Effector memory CD8-positive, alpha-beta T cell (primary cell): ENCODE measurements at places on chromosomes 5 and 9.

DNA sequence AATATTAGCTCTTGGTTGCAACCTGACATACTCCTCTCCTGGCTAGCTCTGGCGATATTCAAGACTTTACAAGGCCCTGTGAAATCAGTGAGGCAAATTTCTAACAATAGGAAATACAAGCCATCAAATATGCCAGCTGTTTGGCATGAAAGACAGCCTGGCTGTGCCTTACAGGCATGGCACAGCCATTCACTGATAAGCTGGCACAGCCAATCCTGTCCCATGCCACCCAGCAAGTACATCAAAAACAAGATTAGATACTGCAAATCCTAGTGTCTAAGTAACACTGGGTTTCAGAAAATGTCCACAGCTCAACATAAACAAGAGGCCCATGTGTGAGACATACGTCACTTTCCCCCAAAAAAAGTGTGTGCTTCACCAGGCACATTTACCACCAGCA, 1045.8 kb upstream of the DMAC1 start:
- no peak for DNase-seq
- no peaks in the 10 kb centered on the region for H3K27me3 ChIP-seq
- H3K4me1 ChIP-seq: no peaks in the 10 kb centered on the region
- no peak overlapping the region for H3K4me3 ChIP-seq
- no peaks in the 10 kb centered on the region for H3K36me3 ChIP-seq

GRCh38 chr5:7186818-7187217, 209.1 kb upstream of the ADCY2 start:
- H3K36me3 ChIP-seq: no peaks in the 10 kb centered on the region
- no peaks in the 10 kb centered on the region for H3K27me3 ChIP-seq
- H3K27ac ChIP-seq: no peak overlapping the region
- H3K4me1 ChIP-seq: no peaks in the 10 kb centered on the region
- no peak for DNase-seq

DNA sequence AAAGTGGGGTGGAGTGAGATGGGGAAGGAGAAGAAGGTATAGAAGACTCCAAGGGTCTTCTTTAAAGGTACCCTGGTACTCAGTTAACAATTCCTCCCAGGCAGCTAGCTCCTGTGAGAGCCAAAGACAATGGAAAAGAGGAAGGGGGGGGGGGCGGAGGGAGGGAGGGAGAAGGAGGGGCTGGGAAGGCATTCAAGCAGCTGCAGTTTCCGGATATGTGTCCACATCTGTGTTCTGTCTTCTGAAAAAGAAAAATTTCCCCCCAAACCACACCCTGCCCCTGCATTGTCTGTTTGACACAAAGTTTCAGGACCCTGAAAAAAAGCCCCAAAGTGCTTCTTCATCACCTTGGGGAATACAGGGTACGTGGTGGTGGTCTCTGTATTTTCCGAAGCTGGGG, 11.1 kb downstream of the SPRY4 start:
- H3K27me3 ChIP-seq: peaks cover 25% of the 10 kb centered on the region
- H3K36me3 ChIP-seq: no peaks in the 10 kb centered on the region
- no peak overlapping the region for H3K4me3 ChIP-seq

GRCh38 chr5:176414704-176415103, 1.6 kb downstream of the CLTB start:
- peaks cover 33% of the 10 kb centered on the region for H3K36me3 ChIP-seq
- peak overlapping the region; percentile 92 for H3K27ac ChIP-seq

GRCh38 chr5:143806579-143806978, 5.4 kb upstream of the HMHB1 start:
- H3K27ac ChIP-seq: no peak overlapping the region
- no peaks in the 10 kb centered on the region for H3K36me3 ChIP-seq
- H3K4me3 ChIP-seq: no peak overlapping the region
- DNase-seq: no peak
- H3K4me1 ChIP-seq: peaks cover 1% of the 10 kb centered on the region
- H3K27me3 ChIP-seq: peaks cover 11% of the 10 kb centered on the region

DNA sequence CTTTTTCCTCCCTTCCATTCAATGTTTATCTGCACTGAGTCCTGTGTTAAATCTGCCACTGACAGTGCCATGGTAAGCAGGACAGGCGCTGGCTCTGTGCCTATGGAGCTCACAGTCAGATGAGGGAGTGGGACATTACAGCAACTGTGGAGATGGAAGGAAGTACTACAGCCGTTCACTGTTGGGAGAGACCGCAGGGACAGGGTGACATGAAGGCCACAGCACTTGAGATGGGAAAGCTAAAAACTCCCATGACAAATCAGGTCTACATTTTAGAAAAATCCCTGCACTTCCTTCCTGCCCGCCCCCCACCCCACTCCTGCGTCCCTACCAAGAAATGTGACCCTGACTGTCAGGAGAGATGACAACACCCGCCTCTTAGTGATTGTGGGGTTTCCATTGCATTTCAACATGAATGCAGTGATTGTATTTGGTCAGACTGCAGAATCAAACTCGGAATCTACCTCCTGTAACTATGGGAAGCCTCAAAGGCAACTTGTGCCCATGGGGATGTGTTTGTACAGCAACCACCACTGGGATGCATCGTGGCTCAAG, 56.4 kb downstream of the GTF3C4 start:
- H3K4me3 ChIP-seq: no peak overlapping the region
- no peaks in the 10 kb centered on the region for H3K4me1 ChIP-seq
- peaks cover 84% of the 10 kb centered on the region for H3K27me3 ChIP-seq

- peak overlapping the region; percentile 12 for H3K27ac ChIP-seq
- H3K4me1 ChIP-seq: peaks cover 21% of the 10 kb centered on the region
- no peak for DNase-seq
- peaks cover 10% of the 10 kb centered on the region for H3K27me3 ChIP-seq
Measured at GRCh38 chr5:56587381-56588130, 227.8 kb upstream of the MAP3K1 start.

- no peak overlapping the region for H3K27ac ChIP-seq
- no peak overlapping the region for H3K4me3 ChIP-seq
- H3K4me1 ChIP-seq: no peaks in the 10 kb centered on the region
- peaks cover 26% of the 10 kb centered on the region for H3K27me3 ChIP-seq
Measured at GRCh38 chr9:108803428-108804065, 52.2 kb downstream of the ACTL7B start.

DNA sequence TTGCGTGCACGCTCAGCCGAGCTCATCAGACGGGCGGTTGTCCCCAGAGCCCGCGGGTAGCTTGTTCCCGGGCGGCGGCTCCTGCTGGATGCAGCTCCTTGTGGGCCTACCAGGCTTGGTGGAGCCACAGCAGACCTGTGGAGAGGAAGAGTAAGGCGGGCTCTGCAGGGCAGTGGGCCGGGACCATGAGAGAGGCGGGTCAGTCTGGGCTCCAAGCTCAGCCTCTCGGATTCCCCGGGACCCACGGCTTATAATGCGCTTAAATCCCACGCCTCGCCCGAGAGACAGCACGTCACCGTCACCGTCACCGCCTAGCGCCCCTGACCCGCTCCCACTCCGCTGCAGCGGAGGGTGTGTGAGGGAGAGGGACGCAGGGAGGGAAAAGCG, 1.9 kb upstream of the ANKRD18A start:
- DNase-seq: no peak
- H3K4me1 ChIP-seq: peaks cover 18% of the 10 kb centered on the region
- H3K4me3 ChIP-seq: peak overlapping the region; percentile 82

- H3K27ac ChIP-seq: no peak overlapping the region
- peaks cover 20% of the 10 kb centered on the region for H3K27me3 ChIP-seq
- no peaks in the 10 kb centered on the region for H3K4me1 ChIP-seq
- no peak overlapping the region for H3K4me3 ChIP-seq
- no peak for DNase-seq
Measured at GRCh38 chr5:54387659-54388232, 67.8 kb upstream of the HSPB3 start.

DNA sequence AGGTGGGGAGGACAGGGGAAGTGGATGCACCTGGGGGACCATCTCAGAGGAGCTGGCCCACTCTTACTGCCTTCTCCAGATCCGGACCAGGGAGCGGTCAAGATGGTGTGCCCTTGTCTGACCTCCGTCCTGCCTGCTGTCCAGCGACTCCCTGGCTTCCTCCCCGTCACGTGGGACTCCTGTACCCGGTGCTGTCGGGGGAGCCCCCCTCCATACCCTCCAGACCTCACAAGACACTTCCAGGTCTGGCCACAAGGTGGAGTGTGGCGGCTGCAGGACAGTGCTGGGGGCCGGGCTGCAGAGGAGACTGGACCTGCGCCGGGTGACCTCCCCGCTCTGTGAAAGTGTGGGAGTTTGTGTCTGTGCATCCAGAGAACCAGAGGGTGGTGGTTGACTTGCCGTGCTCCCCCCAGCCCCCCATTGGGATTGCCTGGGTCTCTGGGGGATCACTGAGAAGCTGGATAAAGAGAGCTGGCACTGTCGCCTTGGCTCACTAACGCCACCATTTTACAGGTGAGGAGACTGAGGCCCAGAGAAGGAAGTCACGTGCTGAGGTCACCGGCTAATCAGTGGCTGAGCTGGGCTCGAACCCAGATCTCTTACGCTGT, 1.9 kb upstream of the CRB2 start:
- peak; percentile 54 for DNase-seq
- H3K27ac ChIP-seq: no peak overlapping the region
- H3K4me1 ChIP-seq: peaks cover 4% of the 10 kb centered on the region
- H3K36me3 ChIP-seq: no peaks in the 10 kb centered on the region
- peak overlapping the region; percentile 37 for H3K4me3 ChIP-seq

GRCh38 chr9:113307396-113307975, 4.3 kb upstream of the RNF183 start:
- H3K4me1 ChIP-seq: no peaks in the 10 kb centered on the region
- H3K4me3 ChIP-seq: no peak overlapping the region

- peak overlapping the region; percentile 97 for H3K27ac ChIP-seq
- no peak overlapping the region for H3K4me3 ChIP-seq
- no peak for DNase-seq
- peaks cover 27% of the 10 kb centered on the region for H3K4me1 ChIP-seq
- peaks cover 92% of the 10 kb centered on the region for H3K36me3 ChIP-seq
Measured at GRCh38 chr9:133108794-133109641, 12.0 kb downstream of the RALGDS start.

GRCh38 chr9:91790917-91791316, 159.1 kb downstream of the ROR2 start:
- peaks cover 5% of the 10 kb centered on the region for H3K4me1 ChIP-seq
- no peak overlapping the region for H3K4me3 ChIP-seq
- H3K27me3 ChIP-seq: peaks cover 11% of the 10 kb centered on the region
- peaks cover 3% of the 10 kb centered on the region for H3K36me3 ChIP-seq

GRCh38 chr5:151648089-151648488, 38.6 kb downstream of the SPARC start:
- H3K27ac ChIP-seq: no peak overlapping the region
- no peak overlapping the region for H3K4me3 ChIP-seq
- H3K4me1 ChIP-seq: no peaks in the 10 kb centered on the region
- DNase-seq: no peak
- peaks cover 5% of the 10 kb centered on the region for H3K36me3 ChIP-seq
- peaks cover 22% of the 10 kb centered on the region for H3K27me3 ChIP-seq

DNA sequence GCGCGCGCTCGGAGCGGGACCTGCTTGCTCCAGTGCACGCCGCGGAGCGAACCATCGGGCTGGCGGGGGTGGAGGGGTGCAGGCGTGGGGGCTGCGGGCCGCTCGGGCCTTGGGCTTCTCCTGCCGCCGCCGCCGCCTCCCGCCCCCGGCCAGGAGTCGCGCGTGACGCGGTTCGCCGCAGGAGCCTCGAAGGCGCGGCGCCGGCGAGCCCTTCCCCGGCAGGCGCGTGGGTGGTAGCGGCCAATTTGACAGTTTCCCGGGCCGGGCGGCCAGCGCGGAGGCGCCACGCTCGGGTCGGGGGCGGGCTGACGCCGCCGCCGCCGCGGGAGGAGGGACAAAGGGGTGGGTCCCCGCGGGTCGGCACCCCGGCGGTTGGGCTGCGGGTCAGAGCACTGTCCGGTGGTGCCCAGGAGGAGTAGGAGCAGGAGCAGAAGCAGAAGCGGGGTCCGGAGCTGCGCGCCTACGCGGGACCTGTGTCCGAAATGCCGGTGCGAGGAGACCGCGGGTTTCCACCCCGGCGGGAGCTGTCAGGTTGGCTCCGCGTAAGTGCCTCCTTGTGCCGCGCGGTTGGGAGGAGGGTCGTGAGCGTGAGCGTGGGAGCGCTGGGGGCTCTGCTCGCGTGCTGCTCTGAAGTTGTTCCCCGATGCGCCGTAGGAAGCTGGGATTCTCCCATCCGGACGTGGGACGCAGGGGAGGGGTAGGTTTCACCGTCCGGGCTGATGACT, at the start of gene TJP2:
Gene TJP2 (plus strand): TSS at position 387 of the 725 bp plus-strand sequence. CDS start 96 bp downstream, at position 483.
- peaks cover 15% of the 10 kb centered on the region for H3K27me3 ChIP-seq
- peaks cover 16% of the 10 kb centered on the region for H3K4me1 ChIP-seq
- peaks cover 7% of the 10 kb centered on the region for H3K36me3 ChIP-seq
- DNase-seq: peak; percentile 14
- H3K4me3 ChIP-seq: peak within 1 kb of the TSS; percentile 80

GRCh38 chr5:98975223-98975622, 46.4 kb upstream of the CHD1 start:
- no peak overlapping the region for H3K27ac ChIP-seq
- no peaks in the 10 kb centered on the region for H3K27me3 ChIP-seq
- DNase-seq: no peak
- no peak overlapping the region for H3K4me3 ChIP-seq

- no peak for DNase-seq
- no peak overlapping the region for H3K27ac ChIP-seq
- no peak overlapping the region for H3K4me3 ChIP-seq
- no peaks in the 10 kb centered on the region for H3K4me1 ChIP-seq
Measured at GRCh38 chr9:135093911-135094584, 6.6 kb downstream of the OLFM1 start.

GRCh38 chr5:149837680-149838269, 106.8 kb downstream of the PDE6A start:
- H3K27ac ChIP-seq: no peak overlapping the region
- no peak overlapping the region for H3K4me3 ChIP-seq
- no peak for DNase-seq
- no peaks in the 10 kb centered on the region for H3K27me3 ChIP-seq

DNA sequence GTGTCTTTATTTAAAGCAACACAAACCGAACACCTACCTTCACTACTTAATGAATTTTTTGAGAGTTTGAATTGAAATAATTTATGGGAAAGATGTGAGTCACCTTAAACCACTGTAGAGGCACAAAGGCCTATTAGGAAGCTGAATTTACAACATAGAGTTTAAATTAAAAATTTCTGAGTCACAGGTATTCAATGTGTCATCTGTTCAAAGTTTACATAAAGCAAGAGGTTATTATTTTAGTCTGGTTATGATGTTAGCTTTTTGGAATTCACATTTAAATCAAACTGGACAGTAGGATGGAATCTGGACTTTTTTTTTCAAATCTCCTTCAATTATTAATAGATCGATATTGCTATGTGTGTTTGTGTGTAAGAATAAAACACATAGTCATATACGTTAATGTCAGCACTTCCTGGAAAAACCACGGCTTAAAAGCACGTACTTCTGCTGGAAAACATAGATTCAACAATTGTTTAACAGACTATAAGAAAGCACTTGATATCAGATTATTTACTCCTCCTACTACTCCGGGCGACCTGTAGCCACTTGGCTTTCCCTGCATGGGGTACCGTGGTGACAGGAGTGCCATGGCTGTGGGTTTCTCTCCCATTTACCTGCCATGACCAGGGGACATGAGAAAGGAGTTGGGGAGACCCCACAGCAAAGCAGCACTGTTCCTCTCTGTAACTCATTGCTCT, 638.6 kb downstream of the SEMA5A start:
- no peaks in the 10 kb centered on the region for H3K36me3 ChIP-seq
- H3K4me3 ChIP-seq: no peak overlapping the region

GRCh38 chr9:115633104-115633503, 515.1 kb upstream of the TNC start:
- H3K27ac ChIP-seq: no peak overlapping the region
- H3K36me3 ChIP-seq: no peaks in the 10 kb centered on the region
- no peak for DNase-seq
- H3K4me1 ChIP-seq: no peaks in the 10 kb centered on the region
- no peak overlapping the region for H3K4me3 ChIP-seq
- no peaks in the 10 kb centered on the region for H3K27me3 ChIP-seq

GRCh38 chr9:128406848-128407391, 13.7 kb upstream of the CERCAM start:
- DNase-seq: no peak
- no peak overlapping the region for H3K4me3 ChIP-seq
- peaks cover 12% of the 10 kb centered on the region for H3K27me3 ChIP-seq
- H3K27ac ChIP-seq: no peak overlapping the region
- peaks cover 2% of the 10 kb centered on the region for H3K36me3 ChIP-seq
- no peaks in the 10 kb centered on the region for H3K4me1 ChIP-seq
